Activated CD8-positive, alpha-beta T cell treated with anti-CD3 and anti-CD28 coated beads, Interleukin-2, amount 10 ng/mL, durations not matched to agents 7 days and 5 days (primary cell): ENCODE measurements at places on chromosomes 16 and 17. TPM values are rescaled to one million over a fixed set of nuclear protein-coding genes. Genes with fewer than 3 reads are reported as not detected.

Gene YBX2
- 0.66 TPM for total RNA-seq

Gene MTMR4
- 48.6 TPM for total RNA-seq

Gene CIBAR2
- not detected for total RNA-seq

Gene NOS2
- not detected for total RNA-seq

Gene FBXO39
- total RNA-seq: 1.5 TPM

Gene HOXB1
- not detected for total RNA-seq

Gene CPHXL
- total RNA-seq: not detected

Gene C1QL1
- total RNA-seq: 0.34 TPM

Gene AANAT
- total RNA-seq: not detected

Gene ITGB4
- total RNA-seq: 0.89 TPM
